D341Med (cell line): ENCODE measurements at places on chromosomes 7 and 10.
A peak's percentile ranks its signal among the peaks of the same experiment; 100 is the strongest.

DNA sequence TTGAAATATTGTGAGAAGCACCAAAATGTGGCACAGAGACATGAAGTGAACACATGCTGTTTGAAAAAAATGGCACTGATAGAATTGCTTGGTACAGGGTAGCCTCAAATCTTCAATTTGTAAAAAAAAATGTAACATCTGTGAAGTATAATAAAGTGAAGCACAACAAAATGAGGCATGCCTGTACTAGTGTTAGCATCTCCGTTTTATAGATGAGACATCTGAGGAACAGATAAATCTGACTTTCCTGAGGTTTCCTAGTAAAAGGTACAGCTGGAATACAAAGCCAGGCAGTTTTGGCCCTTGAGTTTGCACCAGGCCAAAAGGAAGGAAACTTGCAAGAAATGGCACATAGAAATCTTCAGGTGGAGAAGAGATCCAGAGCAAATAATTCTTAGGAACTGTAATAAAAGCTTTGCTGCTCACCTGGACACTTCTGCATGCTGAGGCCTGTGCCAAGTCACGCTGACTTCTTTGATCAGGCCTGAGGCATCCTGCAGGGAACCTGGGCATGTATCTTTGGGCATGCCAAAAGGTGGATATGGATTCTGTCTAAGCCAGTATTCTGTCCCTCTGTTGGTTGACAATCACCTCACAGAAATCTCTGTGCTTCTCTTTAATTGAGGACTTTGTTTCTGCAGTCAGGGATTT, 251.5 kb upstream of the PLPP4 start:
- DNase-seq = no peak

GRCh38 chr7:82443547-82444219, at the start of gene CACNA2D1:
Gene CACNA2D1 (minus strand): TSS chr7:82443777.
- DNase-seq = peak; percentile 91

DNA sequence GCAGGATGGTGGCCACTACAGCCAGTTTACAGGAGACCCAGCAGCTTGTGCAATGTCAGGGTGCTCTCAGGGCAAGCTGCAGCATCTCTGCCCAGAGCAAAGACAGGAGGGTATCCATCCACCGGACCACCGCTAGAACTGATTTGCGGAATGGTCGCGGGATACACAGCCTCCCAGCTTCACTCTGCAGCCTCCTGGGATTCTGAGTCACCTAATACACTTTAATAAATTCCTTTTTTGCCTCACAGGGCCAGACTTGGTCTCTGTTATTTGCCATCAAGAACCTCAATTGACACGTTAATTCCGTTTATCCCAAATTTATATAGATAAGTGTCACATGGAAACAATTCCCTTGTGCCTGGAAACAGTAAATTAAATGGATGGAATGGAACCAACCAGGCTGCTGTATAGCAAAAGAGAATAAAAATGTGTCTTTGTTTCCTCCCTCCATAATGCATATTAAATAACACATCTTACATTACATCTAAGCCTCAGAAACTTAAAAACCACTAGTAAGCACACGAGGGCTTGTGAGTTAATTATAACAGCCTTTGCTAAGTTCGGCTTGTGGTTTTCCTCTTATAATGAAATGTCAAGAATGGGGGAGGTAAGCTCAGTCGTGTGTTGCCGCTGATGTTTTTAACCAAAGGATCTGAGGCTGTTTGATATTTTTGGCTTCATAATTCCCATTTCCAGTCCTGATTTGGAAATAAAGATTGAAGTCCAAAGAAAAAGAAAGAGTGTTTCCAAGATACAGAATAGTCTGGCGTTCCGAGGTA, 52.1 kb downstream of the ADRB1 start:
- DNase-seq = no peak

DNA sequence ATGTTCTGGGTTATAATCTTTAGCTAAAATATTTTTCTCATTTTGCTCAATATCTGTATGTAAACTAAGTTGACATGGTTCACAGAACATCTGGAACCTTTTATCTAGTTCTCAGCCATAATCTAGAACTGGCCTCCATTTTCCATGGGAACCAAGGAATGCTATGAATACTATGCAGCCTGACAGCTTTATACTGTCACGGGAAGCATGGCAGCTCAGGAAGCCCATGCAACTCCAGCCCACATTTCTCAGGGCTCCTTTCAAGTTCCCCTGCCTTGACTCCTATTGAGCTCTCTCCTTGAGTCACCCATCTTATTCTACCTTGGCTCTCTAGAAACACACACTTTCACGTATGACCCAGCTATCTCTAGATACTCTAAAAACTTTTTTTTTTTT, 36.6 kb upstream of the PRKAR2B start:
- no peak for DNase-seq

DNA sequence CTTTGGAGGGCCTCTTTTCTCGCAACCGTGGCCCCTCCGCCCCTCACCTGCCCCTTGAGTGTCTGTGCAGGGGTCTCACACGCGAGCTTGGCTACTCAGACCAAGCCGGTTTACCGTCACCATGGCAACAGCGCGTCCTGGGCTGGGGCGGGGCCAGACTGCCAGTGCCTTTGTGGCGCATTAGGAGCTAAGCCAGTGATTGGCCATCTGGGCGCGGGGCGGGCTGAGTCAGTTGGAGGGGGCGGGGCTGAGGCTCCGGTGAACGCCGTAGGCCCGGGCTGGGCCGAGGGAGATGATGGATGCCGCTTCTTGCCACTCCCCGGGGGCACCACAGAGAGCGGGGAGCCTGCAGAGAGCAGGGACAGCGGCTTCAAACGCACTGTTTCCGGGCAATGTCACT, 48.7 kb upstream of the FXYD4 start:
- peak; percentile 69 for DNase-seq

DNA sequence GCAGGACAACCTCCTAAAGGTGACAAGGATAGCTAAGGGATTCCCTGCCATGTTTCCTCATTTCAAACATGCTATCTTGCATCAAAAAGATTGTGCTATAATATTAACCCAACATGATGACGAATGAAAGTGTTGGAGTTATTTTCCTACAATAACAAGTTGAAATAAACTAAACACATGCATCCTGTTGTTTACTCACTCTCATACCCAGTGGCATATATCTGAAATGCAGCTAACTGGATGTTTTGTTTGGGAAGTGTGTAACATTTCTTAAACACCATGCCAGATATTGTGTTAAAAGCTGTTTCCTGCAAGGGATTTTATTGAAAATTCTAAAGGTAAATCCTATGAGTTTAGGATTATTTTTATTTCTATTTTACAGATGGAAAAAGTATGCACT, 139.6 kb downstream of the TFPI2 start:
- no peak for DNase-seq

DNA sequence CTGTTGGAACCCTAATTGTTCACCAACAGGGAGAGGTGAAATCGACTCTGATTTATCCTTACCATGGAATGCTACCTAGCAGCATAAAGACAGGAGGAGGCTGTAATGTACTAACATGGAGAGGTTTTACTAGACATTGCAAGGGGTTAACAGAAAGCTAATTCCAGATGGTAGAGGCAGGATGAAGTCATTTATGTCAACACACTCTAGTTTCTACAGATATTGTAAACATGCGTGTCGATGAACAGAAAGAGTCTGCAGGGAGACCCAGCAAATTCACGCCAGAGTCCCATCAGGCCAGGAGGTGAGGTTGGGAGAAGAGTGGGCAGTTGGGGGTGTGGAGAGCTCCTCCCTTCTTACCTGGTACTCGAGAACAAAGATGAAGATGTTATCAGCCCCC, 7.0 kb downstream of the NPC1L1 start:
- DNase-seq = no peak

GRCh38 chr7:82049891-82050533, 280.2 kb upstream of the HGF start:
- DNase-seq = no peak

DNA sequence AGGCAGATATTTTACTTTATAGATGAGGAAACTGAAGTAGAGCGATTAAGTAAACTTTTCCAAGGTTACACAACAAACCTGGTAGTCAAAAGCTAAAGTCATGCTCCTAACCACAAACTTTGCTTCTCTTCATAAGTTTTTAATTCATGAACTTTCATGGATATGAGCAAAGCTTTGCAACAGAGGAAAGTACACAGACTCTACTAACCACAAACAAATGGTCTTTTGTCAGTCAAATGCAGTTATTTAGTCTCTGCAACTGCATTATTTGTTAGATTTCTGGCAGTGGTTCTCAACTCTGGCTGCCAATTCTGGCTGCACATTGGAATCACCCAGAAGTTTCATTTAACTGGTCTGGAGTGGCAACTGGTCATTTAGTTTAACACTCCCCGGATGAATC, 140.6 kb upstream of the TMEM168 start:
- no peak for DNase-seq

DNA sequence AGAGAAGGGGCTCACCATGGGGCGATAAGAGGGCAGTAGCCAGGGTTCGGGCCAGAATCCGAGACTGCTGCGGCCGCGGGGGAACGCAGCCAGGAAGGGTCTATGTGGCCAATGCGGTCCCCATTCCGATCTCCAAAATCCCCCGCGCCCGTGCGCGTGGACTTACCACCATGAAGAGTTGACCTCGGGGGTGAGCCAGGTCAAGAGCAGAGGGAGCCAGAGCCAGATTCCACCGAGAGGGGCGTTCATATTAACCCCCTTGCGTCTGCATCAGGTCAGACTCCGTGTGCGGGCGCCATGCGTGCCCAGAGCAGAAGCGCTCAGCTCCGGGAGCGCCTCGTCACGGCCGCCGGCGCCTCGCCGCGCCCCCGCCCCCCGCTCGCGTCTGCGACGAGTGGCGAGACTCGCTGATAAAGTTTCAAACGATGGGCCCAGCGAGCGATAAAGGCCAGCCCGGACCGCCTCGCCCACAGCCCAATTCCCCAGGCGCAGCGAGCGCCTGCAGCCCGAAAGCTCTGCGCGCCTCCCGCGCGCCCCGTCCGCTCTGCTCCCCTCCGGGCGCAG, at the start of gene WNT2:
Gene WNT2, minus strand, starts transcription at position 318 of the 564 bp plus-strand sequence. Its CDS starts 69 bp downstream, at position 249.
- DNase-seq = peak; percentile 29

DNA sequence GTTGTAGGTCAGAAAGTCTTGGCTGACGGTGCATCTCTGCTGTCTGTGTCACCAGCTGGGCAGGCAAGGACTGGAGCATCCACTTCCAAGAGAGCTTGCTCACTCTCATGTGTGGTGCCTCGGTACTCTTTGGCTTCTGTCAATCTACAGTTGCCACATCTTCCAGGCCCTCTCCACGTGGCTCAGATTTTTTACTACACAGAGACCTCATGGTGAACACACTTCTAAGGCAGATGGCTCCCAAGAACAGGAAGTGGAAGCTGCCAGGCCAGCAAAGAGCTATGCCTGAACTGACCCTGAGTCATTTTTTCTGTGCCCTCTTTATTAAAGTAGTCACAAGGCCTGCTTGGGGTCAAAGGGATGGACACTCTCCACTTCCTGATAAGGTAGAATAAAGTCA, 351.5 kb upstream of the AUTS2 start:
- no peak for DNase-seq

DNA sequence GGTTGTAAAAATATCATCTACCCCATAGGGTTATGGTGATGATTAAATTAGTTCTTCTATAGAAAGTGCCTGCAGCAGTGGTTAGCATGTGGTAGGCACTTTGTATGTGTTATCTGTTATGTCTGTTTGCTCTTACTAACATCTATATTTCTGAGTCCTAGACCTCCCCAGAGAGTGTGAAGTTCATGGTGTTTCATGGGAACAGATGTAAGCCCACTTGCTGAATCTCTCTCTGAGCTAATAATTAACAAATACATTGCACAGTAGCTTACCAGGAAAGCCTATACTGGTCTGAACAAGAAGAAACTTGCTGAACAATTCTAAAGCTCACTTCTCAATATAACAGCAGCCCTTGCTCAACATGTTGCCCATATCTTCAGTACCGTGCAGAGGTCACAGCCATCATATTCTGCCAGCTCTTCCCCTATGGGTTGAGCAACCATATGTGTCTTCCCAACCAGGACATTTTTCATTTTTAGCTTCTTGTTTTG, 100.1 kb downstream of the NPSR1 start:
- DNase-seq = no peak

DNA sequence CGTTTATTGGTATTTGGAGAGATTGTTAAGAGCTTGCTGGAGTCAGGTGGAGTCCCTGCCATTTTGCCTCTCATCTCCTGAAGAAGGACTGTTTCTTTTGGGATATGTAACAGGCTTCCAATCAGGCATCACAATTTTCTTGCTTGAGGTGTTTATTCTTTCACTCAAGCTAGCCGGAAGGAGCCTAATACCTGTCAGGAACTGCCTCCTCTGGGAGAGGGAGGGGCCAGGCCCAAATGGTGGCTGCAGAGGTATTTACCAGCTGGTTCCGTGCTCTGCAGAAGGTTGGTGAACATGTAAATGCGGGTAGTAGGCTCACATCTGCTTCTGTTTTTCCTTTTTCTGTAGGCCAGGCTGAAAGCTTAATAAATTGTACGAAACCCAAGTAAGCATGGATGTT, 114.0 kb downstream of the TCF7L2 start:
- no peak for DNase-seq

- DNase-seq = no peak
Observed at GRCh38 chr10:58647376-58648112, 134.9 kb downstream of the BICC1 start.

DNA sequence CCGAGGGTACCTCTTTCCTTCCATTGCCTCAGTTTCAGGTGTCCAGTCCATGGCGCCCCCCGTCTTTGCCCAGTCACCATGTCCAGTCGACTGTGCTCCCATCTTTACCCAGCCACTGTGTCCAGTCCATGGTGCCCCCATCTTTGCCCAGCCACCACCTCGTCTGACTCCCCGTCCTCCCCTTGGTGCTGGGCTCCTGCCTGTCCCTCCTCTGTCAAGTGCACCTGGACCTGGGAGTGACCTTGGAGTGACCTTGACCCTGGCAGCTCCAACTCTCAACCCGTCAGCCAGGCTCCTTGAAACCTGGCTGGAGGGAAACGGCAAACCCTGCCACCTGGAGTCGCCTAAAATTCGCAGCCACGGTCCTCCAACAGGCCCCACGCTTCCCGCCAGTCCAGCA, 180.2 kb downstream of the ADARB2 start:
- DNase-seq = no peak

DNA sequence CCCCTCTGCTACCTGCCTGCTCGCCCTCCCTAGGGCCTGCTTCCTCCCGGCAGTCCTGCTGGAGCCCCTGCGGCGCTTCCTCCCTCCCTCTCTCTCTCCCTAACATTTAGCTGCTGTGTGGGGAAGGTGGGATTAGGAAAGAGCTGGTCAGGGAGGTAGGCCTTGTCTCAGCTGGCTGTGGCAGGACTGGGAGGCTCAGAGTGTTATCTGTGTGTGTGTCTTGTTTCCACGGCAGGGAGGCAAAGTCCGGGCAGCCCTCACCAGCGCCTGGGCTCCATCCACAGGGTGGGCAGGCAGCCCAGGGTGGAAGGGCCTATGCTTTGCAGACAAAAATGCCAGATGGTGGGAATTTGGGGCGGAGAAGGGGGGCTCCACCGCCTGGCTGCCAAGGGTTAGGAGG, 105.7 kb downstream of the RPS24 start:
- peak; percentile 50 for DNase-seq

GRCh38 chr10:119817991-119818888, 54.4 kb downstream of the MCMBP start:
- peak; percentile 17 for DNase-seq

GRCh38 chr7:108083980-108084379, 46.2 kb downstream of the LAMB4 start:
- no peak for DNase-seq

DNA sequence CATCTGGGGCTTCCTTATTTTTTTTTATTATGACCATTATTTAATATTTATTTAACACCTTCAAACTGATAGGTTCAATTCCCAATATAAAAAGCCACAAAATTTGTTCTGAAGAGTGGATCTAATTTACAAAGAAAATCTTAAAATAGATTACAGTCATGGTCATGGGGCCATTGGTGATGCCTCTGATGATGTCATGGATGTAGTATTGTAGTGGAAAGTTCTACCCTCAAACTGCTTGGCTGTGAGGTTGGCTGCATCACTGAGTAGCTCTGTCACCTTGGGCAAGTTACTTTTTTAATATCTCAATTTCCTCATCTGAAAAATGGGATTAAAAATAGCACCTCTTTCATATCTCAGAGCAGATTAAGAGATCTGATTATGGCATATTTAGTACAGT, 128.5 kb downstream of the DKK1 start:
- no peak for DNase-seq
